Stimulated activated CD4-positive, alpha-beta T cell treated with anti-CD3 and anti-CD28 coated beads, Interleukin-4, amount 100 ng/mL, for 48 hours (primary cell): ENCODE measurements at places on chromosomes 7 and 10.

GRCh38 chr10:113274176-113274829 lies 278.6 kb upstream of the HABP2 start:
- DNase-seq, result no peak

DNA sequence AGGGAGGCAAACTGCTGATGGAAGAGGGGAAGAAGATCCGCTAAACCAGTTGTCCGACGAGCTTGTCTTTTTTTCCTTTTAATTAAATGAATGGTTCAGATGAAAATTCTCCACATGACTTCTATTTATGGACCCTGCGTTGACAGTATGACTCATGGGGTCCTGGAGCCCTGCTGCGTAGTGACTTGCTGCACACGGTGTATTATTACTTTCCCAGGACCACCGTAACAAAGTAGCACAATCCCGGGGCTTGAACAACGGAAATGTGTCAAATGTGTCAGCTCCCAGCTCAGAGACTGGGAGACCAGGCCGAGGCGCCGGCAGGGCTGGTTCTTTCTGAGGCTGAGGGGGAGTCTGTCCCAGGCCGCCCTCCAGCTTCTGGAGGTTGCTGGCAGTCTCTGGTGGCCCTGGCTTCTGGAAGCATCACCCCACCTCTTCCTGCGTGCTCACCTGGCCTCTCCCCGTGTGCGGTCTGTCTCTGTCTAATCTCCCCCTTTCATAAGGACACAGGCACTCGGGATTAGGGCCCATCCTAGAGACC lies 33.8 kb upstream of the MNX1 start:
- DNase-seq, result no peak

DNA sequence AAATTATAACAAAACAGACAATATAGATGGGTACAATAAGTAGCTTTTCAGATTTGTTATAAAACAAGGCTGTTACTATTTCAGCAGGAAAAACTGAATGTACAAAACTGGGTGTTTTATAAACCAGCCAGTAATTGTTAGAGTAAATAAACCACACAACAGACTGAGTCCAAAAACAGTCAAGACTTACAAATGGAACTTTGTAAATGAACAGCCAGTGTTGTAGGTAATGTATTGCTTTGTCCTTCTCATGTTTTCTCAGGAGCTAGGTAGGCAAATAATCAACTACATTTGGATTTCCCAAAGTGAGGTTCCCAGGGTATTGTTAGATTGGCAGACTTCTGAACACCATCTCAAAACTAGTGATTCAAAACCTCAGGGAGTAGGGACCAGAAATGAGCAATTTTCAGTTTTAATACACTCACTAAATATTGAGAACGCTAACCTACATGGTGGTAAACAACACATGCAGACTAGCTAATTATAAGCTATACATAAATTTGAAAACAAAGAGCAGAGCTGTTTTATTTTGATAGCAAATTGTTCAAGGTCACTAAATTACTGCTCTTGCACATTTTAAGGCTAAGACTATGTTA lies 36.2 kb downstream of the HERPUD2 start:
- DNase-seq, result no peak

GRCh38 chr7:6648066-6648814 lies 11.1 kb downstream of the ZNF316 start:
- no peak for DNase-seq

- no peak for DNase-seq
Observed at GRCh38 chr7:112395893-112396292, 54.4 kb upstream of the IFRD1 start.

- DNase-seq, result no peak
Observed at GRCh38 chr10:79149662-79150443, 81.1 kb downstream of the ZMIZ1 start.

DNA sequence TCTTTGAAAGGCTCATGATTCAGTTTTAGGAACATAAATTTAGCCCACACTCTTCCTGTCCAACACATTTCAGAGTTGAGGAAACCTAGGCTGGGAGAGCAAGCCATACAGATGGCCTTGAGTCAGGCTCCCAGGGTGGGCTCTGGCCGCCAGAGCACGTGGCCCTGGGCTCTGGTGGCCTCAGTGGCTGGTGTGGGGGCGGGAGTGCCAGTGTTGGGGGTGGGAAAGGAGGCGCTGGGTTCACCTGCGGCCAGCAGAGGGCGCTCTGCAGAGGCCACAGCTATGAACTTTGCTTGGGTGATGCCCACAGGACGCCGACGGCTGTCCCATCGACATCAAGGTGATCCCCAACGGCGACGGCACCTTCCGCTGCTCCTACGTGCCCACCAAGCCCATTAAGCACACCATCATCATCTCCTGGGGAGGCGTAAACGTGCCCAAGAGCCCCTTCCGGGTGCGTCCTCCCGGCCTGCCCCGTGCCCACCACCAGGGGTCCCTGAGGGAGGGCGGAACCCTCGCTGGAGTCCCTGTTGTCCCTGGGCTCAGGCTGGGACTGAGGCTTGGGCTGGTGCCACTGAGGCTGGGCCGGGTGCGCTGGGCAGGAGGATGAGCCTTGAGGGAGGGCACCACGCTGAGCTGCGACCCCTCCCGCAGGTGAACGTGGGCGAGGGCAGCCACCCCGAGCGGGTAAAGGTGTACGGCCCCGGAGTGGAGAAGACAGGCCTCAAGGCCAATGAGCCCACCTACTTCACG lies 11.9 kb downstream of the FLNC start:
- DNase-seq, result peak; percentile 63

- no peak for DNase-seq
Observed at GRCh38 chr7:16918288-16918895, 36.6 kb upstream of the AGR3 start.

GRCh38 chr7:133298080-133298479 lies 45.2 kb downstream of the EXOC4 start:
- no peak for DNase-seq

GRCh38 chr10:48691812-48692528 lies 7.3 kb downstream of the WDFY4 start:
- DNase-seq, result no peak

DNA sequence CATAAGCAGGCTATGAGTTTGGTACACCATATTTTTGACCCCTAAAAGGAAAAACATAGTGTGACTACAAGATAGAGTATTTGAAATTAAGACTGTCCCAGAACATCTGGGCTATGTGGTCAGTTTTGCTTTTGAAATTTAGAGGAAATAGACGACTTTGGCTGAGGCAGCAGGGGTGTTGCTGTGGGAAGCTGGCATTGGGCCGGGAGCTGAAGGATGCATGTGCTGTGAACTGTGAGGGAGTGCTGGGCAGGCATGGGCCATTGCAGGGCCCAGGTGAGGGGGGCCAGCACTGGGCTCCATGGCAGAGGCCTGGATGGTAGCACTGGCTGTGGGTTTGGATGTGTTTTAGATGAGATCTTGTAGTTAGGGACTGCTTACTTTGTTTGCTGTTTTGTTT lies 168.3 kb downstream of the BMPER start:
- DNase-seq, result no peak

- no peak for DNase-seq
Observed at GRCh38 chr7:65746398-65746669, 126.5 kb upstream of the VKORC1L1 start.

DNA sequence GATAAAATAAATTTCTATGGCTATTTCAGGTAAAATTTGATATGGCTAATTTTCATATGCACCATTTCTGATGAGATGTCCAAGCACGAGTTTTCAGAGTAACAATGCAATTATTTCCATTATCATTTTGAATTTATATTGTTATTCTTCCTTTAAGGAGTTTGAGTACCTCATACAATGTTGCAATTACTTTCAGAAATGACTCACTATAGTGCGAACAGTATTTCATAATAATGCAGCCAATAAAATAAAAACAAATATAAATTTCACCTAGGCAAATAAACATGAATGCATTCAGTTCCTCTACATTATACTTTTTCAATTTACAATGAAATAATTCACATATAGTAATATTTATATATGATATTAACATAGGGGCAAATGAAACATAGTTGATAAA lies 78.8 kb upstream of the LRRN3 start:
- no peak for DNase-seq

DNA sequence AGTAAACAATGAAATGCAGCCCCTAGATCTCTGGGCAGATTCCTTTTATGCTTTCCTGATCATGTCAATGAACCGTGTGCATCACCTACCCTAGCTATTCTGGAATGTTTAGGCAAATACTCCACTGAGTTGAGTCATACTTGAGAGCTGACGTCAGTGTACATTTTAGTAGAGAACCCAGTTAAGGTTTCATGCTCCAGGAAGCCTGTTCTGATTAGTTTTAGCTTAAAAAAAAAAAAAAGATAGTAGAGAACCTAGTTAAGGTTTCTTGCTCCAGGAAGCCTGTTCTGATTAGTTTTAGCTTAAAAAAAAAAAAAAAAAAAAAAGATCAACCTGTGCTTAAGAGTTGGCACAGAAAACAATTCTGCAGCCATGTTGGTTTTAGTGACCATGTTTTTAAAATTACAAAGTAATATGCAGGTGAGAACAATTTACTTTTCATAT lies 3.7 kb upstream of the MCU start:
- DNase-seq, result no peak

- no peak for DNase-seq
Observed at GRCh38 chr10:90227786-90228185, 526.4 kb downstream of the KIF20B start.

- no peak for DNase-seq
Observed at GRCh38 chr10:129643266-129643665, 176.2 kb downstream of the MGMT start.

DNA sequence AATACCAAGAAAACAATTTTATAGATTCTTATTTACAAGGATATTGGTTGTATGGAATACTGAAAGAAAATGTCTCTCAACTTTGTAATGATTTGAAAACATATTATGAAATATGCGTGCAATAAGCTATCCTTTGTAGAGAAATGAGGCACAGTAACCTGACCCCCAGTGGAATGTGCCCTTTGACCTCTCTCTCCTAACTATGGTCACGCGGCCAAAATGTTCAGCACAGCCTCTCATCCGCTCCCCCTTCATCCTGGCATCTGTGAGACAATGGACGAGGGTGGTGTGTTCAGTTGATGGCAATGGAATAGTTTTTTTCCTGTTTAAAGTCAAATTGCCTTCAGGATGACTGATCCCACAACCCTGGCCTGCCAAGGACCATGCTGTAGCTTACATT lies 13.3 kb downstream of the BEND7 start:
- DNase-seq, result no peak

- no peak for DNase-seq
Observed at GRCh38 chr10:55509168-55509567, 708.1 kb upstream of the PCDH15 start.

DNA sequence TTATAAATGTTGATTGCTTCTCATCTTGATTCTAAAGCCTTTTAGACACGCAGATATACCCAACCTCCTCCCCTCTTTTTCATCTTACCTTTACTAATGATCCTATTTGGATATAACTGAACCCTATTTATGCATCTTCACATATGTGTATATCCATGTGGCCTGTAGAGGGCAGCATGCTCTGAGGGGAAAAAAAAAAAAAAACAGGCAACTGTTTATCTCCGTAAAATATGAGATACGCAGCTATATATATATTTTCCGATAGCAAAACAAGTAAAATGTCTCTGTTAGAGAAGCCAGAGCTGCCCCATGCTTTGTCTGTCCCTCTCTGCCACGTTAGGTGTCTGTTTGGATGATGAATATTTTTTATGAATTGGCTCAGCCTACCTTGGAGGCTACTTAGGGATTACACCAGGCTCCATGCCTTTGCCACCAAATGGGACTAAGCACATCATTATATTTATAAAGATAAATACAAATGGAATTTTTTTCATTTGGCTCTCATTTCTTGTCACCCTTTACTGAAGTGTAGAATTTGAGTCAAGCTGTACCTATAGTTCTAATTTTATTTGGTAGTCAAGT lies 174.8 kb upstream of the FZD1 start:
- DNase-seq, result no peak

GRCh38 chr10:78260680-78261079 lies 227.0 kb downstream of the RPS24 start:
- DNase-seq, result no peak
